Ovary (tissue), 10 donors: ENCODE measurements at places on chromosomes 3 and 15. TPM values are rescaled to one million over a fixed set of nuclear protein-coding genes. Genes with fewer than 3 reads are reported as not detected.

GOLGA8J gene
- not detected for polyA plus RNA-seq

DNA sequence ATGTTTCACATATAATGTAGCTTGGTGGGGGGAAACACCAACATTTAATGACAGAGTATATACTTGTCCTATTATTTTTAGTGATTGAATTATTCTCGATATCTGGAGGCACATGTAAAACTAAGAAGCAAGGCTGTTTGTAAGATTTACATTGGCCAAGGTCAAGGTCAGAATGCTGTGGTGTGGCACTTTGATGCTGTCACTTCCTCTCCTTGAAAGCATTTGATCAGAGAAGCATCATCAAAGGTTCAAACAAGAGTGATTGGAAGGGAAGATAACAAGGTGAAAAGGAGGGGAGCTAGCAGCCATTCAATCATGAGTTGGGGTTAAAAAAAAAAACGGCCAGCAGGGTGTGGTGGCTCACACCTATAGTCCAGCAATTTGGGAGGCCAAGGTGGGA lies 26.4 kb downstream of the RTF1 start:
- DNase-seq = no peak

DNA sequence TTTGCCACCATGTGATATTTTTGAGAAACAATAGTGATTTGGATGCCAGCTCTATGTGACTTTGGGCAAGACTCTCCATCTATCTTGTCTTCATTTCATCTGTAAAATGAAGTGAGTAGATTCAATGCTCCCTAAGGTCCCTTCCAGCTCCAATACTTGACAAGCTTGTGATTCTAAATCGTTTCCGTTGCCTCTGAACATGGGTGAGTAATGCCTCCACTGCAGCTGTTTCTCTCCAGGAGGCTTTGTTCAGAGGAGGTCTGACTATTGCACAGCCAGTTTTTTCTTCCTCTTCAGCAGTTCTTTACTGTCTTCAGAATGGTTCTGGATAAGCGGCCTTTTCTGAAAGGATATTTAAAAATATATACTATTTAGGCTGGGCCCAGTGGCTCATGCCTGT lies 14.8 kb upstream of the TMOD3 start:
- DNase-seq = no peak

DNA sequence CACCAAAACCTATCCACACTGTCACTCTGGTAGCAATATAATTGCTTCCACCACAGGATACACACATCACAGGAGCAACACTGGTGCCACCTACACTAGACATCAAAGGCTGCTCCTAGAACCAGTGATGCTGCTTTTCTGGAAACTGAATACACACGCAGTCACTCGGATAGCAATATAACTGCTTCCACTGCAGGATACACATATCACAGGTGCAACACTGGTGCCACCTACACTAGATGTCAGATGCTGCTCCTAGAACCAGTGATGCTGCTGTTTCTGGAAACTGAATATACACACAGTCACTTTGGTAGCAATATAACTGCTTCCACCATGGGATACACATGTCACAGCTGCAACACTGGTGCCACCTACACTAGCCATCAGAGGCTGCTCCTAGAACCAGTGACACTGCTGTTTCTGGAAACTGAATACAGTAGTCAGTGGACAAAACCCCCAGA lies 6.9 kb upstream of the TNFSF10 start:
- no peak for DNase-seq

CD96 gene
- 0.41 TPM for polyA plus RNA-seq

- DNase-seq = no peak
Observed at GRCh38 chr15:38073178-38073946, 138.9 kb downstream of the TMCO5A start.

B3GALNT1 gene
- polyA plus RNA-seq = 11.6 TPM

GRCh38 chr15:78208887-78209645 lies 25.3 kb downstream of the ACSBG1 start:
- no peak for DNase-seq

GRCh38 chr3:186643493-186643892 lies 3.3 kb downstream of the FETUB start:
- no peak for DNase-seq

AHSG gene
- polyA plus RNA-seq = not detected

SEMA6D gene
- 13.7 TPM for polyA plus RNA-seq

DNA sequence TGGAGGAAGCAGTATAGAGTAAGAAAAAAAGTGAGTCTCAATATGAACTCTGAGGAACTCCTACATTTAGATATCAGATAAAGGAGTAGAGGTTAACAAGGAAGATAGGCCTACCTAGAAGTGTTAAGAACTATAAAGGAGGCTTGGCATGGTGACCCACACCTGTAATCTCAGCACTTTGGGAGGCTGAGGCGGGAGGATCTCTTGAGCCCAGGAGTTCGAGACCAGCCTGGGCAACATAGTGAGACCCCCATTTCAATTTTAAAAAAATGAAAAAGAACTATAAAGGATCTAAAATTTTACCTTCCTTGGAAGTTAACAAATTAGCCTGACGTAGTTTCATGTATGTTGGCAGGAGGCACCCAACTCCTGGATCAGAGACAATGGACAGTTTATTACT lies 14.5 kb downstream of the IREB2 start:
- DNase-seq = no peak

- no peak for DNase-seq
Observed at GRCh38 chr3:196472286-196472685, 31.3 kb downstream of the RNF168 start.

DUOXA2 gene
- 0.17 TPM for polyA plus RNA-seq

DNA sequence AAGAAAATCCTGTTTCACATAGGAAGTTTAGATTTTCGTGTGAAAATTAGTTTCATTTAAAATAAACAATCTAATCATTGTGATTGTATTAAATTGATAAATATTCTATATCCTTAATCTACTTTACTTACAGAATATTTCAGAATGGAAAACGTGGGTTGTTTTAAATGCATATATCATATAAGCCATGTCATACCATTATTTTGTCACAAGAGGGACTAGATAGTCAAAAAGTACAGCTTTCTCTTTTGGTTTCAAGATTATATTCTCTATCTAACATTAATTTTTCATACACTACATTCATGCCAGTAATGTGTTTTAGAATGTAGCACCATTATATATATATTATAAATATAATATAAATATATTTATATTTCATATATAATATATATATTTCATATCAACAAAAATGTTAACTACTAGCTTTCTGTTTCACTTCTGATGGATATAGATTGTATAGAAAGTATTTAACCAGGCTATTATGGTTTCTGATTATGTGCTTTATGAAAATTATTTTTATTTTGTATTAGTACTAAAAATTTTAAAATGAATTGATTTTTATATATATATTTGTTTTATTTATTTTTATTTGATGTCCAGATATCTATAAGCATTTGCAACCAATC lies 45.3 kb downstream of the OSTN start:
- no peak for DNase-seq

- no peak for DNase-seq
Observed at GRCh38 chr3:196990601-196991007, 22.0 kb upstream of the PIGZ start.

GRCh38 chr3:101068876-101069606 lies 75.8 kb upstream of the ABI3BP start:
- no peak for DNase-seq

LSAMP gene
- 4.0 TPM for polyA plus RNA-seq

GRCh38 chr15:69657626-69658025 lies 205.0 kb downstream of the RPLP1 start:
- no peak for DNase-seq

DNA sequence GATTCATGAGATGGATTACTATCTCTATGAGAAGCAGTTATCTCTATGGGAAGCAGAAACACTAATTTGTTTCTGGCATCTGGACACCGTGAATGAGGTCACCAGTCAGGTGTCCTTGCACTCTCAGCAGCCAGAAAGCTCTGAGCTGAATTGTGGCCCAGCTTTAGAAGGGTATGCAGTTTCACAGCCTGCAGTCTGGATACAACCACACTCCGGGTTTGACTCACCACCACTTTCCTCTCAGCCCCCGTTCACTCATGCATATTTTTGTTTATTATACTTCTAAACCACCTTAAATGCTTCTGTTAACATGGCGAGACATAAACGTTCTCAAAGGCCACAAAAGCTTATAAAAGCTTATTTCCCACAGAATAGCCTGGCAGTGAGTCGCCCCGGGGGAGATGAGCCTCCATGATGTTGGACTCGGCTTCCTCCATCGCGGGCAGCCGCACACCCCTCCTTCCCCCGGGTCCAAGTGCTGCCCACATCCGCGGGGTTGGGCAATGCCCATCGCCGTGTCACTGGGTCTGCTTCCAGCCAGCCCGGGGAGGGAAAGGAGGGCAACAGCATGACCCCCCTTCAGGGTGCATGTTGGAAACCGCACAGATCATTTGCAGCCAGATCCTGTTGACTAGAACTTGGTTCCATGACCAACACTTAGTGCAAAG lies 16.8 kb upstream of the SLC41A3 start:
- DNase-seq = no peak

DNA sequence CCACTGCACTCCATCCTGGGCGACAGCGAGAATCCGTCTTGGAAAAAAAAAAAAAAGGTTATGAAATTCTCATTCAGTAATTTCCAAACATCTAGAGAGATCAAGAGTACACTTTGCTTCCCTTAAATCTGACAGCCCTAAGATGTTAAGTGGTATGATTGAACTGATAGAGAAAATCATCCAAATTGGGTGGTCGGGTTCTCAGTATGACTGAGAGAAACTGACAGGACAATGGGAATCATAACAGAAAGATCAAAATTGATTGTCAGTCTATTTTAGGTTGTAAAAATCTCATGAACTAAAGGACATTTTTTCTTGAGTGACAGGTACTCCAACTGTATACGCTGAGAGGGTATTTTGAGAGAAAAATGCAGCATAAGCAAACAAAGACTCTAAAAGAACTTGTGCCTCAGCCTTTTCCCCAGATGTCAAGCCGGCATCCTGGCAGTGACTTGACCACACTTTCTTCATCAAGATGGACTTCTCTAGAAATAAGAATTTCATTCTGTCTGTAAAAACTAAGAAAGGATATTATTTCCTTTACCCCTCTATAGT lies 65.8 kb downstream of the MYO5A start:
- no peak for DNase-seq

- no peak for DNase-seq
Observed at GRCh38 chr3:110069761-110070160, 732.4 kb upstream of the DPPA4 start.

DNA sequence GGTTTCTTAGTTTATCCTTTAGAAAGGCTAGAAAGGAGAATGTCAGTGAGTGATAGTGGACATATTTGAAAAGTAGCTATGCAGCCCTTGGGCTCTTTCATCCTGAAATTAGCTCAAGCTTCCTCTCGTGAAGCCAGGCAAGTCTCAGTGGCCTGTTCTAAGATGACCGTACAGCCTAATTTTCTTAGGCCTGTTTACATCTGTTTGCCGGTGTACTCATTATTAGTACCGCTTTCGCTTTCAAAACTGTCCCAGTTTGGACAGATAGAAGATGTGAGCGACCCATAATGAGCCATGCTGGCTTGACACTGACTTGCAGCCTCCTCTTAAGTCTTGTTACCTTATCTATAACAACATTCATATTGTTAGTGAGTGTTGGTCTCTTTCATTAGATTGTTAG lies 5.7 kb upstream of the ARL14 start:
- no peak for DNase-seq
